Right atrium auricular region (tissue), 2 donors: ENCODE measurements at places on chromosomes 2 and 18. TPM values are rescaled to one million over a fixed set of nuclear protein-coding genes. Genes with fewer than 3 reads are reported as not detected.

DNA sequence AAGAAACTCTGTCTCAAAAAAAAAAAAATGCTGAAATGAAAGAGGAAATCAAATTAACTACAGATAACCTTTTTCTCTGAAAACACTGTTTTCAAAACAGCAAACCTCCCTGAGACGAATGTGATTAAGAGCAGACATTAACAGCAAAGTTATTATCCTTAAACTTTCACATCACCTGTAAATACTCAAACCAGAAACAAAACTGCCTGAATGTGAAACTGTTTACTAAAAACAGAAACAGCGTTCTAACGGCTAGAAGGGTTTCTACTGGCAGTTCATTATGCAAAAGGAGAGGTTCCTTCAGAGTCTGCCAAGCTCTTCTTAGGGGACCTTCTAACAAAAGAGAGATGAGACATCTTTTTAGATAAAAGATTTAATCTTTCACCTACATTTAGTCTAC lies 45.9 kb downstream of the PNO1 start:
- no peak for DNase-seq

- peak; percentile 60 for DNase-seq
Measured at GRCh38 chr2:48946449-48947048, 191.0 kb upstream of the LHCGR start.

DNA sequence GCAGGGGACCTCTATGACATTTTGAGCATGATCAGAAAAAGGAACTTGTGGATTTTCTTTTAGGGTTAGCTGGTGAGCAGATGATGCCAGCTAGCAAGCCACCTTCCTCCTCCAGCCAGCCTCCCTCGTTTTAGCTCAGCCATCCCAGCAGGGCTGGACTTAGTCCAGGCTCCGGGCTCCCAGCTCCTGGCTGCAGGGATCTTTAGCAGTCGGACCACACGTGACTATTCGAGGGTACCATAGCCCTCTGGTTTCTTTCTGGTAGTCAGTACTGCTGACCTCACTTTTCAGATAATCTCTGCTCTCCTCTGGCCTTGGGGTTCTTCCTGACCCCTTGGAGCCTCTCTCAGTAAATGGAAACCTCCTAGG lies 31.8 kb downstream of the NCK2 start:
- no peak for DNase-seq

- DNase-seq = no peak
Measured at GRCh38 chr2:10226038-10226724, 76.5 kb upstream of the HPCAL1 start.

SERPINB4 gene
- total RNA-seq = not detected

DNA sequence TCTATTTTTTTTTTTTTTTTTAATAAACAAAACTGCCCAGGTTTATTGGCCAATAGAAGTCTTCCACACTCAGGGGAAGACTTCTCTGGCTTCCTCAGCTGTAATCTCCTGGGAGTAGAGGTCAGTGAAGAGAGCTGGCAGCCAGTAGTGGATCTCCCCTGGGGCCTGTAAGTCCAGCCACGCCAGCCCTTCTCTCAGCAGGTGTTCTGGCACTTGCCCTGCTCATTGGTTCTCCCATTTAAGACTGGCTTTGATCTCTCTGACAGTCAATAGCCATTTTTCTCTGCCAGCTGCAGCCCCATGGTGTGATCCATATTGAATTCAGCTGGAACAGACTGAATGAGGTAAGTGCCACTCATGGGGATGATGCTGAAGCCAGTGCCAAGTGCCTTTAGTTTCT lies 170.6 kb upstream of the SPHKAP start:
- no peak for DNase-seq
